Pulmonary artery endothelial cell (primary cell): ENCODE measurements at places on chromosomes 2 and 18.

- no peak for DNase-seq
Observed at GRCh38 chr2:160584972-160585494, 91.4 kb upstream of the RBMS1 start.

DNA sequence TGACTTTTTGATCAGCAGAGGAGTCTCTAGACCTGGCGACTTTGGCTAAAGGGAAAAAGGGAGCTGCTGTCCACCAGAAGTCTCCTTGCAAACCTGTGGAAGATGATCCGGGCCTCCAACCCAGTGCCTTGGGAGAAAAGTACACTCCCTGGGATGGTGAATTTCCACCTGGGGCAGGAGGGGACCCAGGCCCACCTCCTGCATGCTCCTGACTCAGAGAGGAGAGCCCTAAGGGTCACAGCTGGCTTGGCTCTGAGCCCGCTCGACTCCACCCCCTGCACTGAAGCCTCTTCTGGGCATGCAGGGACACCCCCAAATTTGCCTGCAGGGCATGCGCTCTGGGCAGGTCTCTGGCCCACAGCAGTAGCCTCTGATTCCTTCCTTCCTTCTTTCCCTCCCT lies 66.5 kb downstream of the PDCL3 start:
- DNase-seq, result no peak

- peak; percentile 20 for DNase-seq
Observed at GRCh38 chr18:79260510-79260909, 135.2 kb upstream of the NFATC1 start.

- no peak for DNase-seq
Observed at GRCh38 chr2:135299165-135299564, 231.9 kb downstream of the ZRANB3 start.

DNA sequence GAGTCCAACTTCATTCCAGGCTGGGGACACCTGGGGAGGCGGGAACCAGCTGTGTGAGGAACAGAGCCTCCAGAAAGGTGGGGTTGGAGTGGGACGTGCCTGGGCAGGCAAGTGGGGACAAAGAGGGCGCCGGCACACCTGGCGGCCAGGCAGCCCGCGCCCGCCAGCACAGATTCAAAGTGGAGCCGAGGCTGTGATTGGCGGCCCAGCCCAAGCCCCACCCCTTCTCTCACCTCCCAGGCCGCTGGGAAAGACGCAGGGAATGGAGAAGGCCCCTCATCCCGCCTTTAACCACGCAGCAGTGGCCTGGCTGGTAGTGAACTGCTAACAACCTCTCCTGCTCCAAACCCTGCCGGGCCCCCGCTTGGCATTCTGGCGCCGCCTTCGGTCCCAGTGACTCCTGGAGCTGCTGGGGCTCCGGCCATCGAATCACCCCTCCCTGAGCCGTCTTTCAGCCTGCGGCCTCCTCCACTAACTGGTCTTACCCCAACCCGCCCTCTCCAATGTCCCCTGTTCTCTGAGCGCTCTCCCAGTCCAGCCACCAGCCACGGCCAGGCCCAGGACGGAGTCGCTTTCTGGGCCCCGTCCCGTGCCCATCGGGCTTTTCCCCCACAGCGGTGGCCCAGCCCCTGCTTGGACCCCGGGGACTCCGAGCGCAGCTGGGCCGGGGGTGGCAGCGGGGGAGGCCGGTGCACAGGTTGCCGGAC lies 27.9 kb upstream of the PTMA start:
- DNase-seq, result no peak

DNA sequence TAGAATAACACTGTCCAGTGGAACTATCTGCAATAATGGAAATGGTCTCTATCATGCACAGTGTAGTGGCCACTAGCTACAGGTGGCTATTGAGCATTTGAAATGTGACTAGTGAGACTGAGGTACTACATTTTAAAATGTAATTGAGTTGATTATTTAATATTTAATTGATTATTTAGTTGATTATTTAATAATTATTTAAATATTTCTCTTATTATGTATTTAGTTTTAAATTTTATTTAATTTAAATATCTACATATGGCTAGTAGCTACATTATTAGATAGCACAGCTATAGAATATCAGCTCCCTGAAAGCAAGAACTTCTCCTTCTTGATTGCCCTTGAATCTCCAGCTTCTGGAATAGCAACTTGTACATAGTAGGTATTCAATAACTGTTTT lies 12.8 kb upstream of the ZNF521 start:
- no peak for DNase-seq

- no peak for DNase-seq
Observed at GRCh38 chr2:120480903-120481445, 135.0 kb downstream of the INHBB start.

DNA sequence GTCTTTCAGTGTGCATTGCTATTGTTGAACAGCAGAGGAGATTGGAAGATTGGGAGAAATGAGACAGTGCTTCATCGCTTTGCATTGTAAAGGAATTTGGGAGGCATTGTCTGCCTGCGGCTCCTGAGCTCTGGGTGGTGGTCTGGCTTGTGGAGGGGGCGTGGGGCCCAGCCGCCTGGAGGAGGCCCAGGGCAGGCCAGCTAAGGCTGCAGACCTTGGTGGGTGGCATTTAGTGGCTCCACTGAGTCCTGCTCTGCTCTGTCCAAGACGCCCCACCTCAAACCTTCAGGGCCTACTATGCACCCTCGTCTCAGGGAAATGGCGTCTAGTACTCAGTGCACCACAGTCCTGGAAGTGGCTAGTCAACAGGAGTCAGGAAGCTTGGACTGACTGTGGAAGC lies 5.7 kb upstream of the HS1BP3 start:
- DNase-seq, result no peak

GRCh38 chr2:126085011-126085795 lies 570.8 kb upstream of the GYPC start:
- DNase-seq, result no peak
